ENCODE measurements at places on chromosomes 1 and 21.

DNA sequence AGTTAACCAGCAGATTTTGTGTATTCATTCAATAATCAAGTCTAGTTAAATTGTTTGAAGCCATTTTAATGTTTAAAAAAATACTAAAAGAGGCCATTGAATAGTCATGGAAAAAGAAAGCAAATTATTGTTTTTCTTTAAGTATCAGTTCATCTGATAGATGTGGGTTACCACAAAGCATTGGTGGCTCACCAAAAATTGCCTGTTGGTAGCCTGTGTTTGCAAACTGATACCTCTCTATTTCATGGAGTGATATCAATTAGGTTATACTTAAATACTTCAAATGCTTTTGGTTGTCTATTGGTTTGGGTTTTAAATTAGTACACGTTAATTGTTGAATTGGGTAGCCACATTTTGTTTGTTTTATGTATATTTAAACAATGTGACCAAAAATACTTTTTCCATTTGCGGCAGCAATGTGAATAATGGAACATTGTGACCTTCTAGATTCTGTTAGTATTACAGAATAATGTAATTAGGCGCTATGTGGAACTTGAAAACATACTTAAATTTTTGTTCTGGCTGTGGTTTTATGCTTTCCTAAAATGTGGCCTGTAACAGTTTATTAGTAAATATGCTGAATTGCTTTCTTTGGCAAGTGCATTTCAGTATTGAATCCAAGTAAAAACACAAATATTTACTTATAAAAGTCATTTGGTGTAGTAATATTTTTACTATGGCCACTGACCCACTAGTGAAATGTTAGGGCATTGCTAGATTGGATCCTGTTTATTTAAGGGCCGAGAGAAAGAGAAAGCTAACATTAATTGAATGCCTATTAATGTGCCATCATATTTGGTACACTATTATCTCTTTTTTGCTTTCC lies 37.1 kb upstream of the NBL1 start:
- DNase-seq = no peak

- DNase-seq = no peak
These were observed 184.9 kb downstream of the NCAM2 start for GRCh38 chr21:21183092-21183491.

DNA sequence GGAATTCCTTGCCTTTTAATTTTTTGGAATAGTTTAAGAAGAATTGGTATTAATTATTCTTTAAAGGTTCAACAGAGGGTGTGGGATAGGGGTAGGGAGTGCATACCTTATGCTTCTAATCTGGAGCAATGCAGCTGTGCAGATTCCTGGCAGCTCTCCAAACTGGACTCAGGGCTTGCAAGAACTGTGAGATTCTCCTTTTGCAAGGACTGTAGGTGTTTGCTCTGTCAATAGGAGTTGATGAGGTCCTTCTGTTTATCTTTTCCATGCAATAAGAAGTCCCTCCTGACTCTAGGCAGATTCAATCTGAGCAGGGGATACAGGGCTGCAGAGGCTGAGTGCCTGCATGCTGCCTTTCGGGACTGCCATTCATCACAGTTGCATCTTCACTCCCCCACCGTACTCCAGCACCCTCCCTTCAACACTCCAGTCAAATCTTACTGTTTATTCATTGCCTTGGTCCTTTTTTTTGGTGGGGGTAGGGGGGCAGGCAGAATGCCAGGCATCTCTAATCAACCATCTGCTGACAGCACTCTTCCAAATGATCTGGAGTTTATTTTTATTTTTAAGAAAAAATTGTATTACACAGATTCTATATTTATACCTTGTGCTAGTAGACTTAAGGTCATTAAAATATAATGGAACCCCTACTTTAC lies 122.3 kb downstream of the DISC1 start:
- DNase-seq = no peak

DNA sequence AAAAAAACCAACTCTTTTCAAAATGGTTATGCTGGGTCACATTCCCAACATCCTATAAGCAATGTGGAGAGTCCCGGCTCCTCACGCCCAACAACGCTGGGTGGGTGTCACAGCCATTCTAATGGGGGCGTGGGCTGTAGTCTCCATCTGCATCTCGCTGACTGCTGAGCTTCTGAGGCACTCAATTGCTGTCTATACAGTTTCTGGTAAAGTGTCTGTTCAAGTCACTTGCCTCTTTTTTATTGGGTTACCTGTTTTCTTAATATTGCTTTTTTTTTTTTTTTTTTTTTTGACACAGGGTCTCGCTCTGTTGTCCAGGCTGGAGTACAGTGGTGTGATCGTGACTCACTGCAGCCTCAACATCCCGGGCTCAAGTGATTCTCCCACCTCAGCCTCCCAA lies 54.8 kb downstream of the GNB1 start:
- no peak for DNase-seq

GRCh38 chr1:56123826-56124225 lies 455.5 kb downstream of the PLPP3 start:
- no peak for DNase-seq
